Naive B cell (primary cell): ENCODE measurements at places on chromosomes 6 and 20.

DNA sequence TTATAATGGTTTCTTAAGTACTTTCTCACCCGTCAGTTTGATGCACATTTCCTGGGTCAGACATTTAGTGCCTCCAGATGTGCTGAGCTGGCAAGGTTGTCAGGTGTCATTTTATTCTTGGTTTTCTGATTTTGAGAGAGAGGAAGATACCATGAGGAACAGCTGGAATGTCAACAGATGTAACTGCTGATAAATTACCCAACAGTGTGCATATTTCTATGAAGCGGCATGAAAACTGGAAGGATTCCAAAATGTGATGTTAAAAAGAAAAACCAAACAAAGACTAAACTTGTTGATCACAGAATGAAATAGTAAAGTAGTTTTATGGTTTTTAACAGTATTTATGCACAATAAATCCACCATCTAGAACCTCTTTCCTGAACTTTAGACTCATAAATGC, 447.3 kb downstream of the HDGFL1 start:
- DNase-seq: no peak

GRCh38 chr6:146543211-146543939, at the start of gene RAB32:
Gene RAB32 (plus strand): TSS chr6:146543833. CDS start chr6:146543872, 39 bp downstream.
- DNase-seq: no peak

GRCh38 chr6:135759831-135760230, 91.7 kb upstream of the PDE7B start:
- no peak for DNase-seq

GRCh38 chr6:68975816-68976215, 340.7 kb downstream of the ADGRB3 start:
- no peak for DNase-seq

GRCh38 chr6:32442977-32443552, 3.4 kb downstream of the HLA-DRA start:
- no peak for DNase-seq

- no peak for DNase-seq
Measured at GRCh38 chr6:154440022-154440421, 70.5 kb downstream of the CNKSR3 start.

- no peak for DNase-seq
Measured at GRCh38 chr6:10278746-10279145, 136.1 kb downstream of the TFAP2A start.

DNA sequence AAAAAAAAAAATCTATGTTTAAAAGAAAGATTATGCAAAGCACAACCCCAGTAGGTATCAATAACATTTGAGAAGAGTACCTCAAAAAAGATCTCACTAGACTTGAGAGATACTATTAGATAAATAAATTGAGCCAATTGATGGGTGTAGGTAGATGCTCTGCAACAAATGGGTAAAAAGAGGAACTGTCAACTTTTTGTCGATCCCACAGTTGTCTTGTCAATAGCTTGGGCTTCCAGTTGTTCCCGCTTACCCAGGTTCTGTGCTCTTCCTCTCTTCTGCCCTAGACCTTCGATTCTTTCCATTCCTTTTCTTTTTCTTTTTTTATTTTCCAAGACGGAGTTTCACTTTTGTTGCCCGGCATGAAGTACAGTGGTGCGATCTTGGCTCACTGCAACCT, 226.9 kb downstream of the SOX4 start:
- no peak for DNase-seq

GRCh38 chr6:36780442-36781177, 58.6 kb downstream of the CPNE5 start:
- DNase-seq: peak; percentile 50

DNA sequence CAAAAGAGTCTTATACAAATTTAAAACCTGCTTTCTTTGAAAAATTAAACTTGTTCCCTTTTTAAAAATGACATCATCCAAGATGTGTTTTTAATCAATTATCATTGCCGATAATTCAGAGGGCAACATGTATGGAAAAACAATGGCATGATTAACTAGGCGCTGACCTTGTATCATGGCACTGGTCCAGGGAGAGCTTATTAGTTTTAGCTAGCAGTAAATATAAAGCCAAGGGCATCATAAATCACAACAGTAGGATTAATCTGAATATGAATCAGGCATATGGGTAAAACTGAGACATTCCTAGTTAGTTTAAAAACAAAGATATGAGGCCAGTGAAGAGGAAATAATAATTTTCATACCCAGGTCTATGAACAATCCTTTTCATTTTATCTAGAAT, 374.0 kb downstream of the HDGFL1 start:
- no peak for DNase-seq

DNA sequence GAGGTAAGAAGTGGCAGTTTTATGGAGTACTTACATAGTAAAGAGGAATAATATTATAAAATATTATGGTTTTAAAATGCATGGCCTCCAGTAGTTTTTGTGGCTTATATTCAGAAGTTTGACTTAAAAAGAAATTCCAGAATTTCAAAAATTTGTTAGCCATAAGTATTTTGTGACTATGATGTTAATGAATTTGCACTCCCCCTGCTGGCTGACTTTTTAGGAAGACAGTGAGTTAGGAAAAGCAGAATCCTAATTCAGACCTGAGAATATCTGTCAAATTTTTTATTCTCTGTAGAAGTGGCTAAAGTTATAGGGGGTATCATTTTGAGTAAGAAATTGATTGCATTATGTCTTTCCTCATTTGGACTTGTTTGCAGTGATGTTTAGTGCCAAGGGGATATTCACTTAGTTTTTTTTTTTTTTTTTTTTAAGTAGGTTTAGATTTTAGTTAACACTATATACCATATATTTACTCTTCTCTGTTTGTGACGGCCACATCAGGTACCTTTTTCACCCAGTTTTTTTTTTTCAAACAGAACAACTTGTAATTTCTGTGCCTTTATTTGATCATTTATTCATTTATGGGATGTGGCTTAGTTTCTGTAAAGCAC, 40.8 kb downstream of the ZFAND3 start:
- no peak for DNase-seq

DNA sequence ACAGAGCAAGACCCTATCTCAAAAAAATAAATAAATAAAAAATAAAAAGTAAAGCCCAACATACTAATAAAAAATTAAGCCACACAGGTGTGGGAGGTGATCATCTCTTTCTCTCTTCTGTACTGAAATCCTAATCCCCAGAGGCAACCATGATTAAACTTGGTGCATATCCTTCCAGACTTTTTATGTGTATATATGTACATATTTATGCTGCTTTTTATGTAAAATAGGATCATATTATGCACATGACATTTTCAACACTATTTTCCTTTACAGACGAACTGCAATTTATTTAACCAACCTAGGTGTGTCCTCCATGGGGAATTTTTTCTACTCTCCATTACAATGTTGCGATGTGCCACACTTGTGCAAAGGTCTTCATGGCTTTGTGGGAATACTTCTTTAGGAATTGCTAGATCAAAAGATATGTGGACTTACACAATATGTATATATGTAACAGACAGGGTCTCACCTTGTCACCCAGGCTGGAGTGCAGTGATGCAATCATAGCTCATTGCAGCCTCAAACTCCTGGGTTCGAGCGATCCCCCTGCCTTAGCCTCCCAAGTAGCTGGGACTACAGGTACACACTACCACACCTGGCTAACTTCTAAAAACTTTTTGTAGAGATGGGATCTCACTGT, 23.7 kb downstream of the RMND1 start:
- DNase-seq: no peak

DNA sequence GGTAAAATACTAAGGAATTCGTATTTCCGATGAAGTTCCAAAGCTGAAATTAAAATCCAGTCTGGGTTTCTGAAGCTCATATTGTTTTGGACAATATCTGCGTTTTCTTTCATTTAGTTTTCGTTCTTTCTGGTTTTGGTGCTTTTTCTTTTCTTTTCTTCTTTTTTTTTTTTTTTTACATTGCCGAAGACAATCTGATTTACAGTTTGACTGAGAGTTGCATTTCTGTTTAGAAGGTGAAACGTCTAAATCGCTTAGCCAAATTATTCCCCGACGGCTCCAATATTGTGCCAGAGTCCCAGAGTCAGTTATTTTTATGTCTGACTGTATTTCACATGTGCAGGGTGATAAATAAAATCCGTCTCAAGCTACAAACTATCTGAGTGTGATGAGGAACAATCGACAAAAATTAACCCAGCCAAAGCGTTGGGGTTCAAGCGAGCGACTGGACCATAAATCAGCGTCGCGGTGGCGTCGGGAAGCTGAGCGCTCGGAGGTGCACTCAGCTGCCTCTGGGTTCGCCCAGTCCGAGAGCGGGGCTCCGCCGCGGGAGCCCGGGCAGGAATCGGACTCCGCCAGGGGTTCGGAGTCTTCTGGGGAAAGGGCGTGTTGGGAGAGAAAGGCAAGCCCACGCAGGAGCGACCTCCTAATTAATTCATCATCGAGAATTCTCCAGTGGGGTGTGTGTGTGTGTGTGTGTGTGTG, 8.2 kb upstream of the TBX18 start:
- no peak for DNase-seq

- DNase-seq: no peak
Measured at GRCh38 chr6:138383776-138384175, 6.1 kb downstream of the SMIM28 start.

DNA sequence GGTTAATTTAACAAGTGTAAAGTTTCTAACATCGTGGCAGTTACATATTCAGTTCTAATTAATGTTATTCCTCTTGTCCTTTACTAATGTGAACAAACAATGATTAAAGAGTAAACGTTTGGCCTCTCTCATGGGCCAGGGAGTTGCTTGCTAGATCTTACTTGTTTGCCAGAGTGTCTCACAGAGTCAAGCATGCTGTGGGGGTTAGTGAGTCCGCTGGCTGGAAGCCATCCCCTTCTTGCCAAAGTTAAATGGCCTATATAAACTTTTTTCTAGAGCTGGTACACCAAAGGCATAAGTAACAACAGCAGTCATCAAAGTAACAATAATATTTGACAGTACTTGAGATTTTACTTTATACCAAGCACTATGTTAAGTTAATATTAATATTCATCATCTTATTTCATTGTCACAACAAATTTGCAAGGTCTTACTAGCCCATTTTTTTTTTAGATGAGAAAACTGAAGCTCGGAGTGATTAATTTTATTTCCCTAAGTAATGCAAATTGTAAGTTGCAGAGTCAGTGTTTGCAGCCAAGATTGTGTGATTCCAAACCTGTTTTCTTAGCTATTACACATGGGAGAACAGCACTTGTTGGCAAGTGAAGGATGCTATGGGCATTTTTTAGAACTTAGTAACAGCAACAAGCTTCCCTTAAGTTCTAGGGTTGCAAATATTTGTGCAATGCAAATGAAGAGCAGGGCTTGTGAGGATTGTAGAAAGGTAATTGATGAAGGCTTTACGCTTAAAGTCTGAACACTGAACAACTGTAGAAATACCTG, 224.5 kb downstream of the RFPL4B start:
- no peak for DNase-seq

GRCh38 chr6:38824243-38824894, 109.3 kb downstream of the DNAH8 start:
- no peak for DNase-seq

DNA sequence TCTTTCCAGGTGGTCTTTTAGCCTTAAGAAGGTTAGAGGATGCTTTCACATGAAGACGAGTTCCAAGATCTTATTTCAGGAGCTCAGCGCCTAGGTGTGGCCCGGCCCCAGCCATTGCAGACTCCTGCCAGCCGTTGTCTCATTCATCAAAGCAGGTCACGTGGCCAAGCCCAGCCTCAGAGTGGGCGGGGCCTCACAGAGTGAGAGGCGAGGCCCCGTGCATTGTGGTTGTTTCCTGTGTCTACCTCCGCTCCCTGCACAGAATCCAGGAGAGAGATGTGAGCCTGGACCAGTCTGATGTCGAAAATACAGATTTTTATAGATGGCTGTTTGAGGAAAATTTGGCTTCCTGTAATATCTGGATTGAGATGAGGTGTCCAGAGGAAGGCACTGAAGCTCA, 49.2 kb upstream of the CST5 start:
- DNase-seq: no peak

DNA sequence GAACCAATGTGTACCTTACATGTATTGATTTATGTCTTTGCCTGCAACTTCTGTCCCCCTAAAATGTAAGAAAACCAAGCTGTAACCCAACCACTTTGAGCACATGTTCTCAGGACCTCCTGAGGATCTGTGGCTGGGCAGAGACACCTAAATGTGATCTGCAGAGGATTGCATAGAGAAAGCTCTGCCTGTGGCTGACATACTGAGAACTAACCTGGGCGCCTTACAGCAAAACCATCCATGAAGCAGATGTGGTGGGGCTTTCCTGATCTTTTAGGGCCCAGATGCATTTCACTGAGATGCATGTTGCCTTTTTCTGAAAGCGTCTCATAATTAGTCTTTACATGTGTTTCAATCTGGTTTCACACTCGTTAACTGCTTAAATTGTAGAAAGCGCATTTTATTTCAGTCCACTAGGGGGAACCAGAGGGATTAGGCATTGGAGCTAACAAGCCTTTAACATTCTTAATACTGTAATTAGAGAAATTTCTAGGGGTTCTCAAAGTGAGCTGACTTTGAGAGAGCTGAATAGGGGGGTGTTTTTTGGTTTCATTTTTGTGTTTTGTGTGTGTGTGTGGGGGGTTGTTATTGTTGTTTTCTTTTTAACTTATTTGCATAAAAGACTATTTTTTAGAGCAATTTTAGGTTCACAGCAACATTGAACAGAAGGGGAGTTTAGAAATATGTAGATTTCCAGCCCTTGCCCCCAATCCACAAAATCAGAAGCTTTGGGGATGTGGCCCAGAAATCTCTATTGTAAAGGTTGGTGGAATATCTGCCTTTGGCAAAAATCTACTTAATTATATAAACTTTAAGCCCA, 50.9 kb upstream of the FAM184A start:
- DNase-seq: peak; percentile 34

DNA sequence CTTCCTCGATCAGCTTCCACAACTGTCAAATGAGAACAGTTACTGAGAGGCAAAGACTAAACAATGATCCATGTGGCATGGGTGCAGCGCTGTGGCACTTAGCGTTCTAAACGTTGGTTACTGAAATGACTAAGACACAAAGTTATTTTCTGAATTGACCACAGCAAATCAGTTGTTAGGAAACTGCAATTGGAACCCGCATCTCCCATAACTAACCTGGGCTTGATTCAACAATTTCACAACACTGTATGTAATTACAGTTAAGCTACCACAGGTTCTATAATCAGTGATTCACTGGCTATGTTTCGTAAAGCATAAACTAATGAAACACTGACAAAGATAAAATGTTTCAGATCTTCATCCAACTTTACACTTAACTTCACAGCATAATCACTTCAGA, 12.5 kb downstream of the WDR27 start:
- DNase-seq: no peak

- DNase-seq: no peak
Measured at GRCh38 chr20:45345104-45345936, 2.9 kb downstream of the SDC4 start.

DNA sequence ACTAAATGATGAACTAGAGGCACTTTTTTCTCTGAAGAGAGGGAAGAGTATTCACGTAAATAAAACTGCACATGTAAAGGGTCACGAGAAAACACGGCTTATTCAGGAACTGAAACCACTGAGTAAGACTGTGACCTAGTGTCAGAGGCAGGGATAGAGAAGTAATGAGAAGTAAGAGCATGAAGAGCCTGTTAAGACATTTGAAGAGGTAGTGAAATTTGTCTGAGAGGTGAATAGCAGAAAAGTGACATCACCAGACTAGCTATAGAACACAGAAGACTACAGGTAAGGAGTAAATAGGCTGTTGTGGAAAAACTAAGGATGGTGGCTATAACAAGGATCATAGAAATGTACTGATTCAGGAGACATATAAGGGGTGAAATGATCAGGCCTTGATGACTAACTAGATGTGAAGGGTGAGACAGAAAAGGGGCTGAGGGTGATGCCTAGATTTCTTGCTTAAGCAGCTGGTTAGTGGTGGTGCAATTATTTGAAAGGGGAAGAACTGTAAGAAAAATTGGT, 76.8 kb downstream of the REV3L start:
- DNase-seq: peak; percentile 83

GRCh38 chr20:49445176-49445575, 37.3 kb downstream of the KCNB1 start:
- no peak for DNase-seq
